ENCODE measurements at places on chromosomes 3 and 15.

DNA sequence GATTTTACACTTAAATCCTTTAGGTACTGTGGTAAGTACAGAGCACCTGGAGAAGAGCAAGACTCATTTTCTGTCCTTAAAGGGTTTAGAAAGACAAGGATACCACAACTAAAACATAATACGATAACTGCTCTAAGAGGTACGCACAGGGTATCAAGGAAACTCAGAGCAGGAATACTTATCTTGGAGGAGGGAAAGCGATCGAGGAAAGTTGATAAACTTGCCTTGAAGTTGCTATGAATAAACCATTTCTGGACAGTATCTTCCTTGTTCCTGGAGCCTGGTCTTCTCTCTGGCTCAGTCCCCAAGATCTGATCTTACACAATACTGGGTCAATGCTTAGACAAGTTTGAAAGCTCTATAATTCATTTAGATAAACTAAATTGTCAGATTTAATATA lies 17.6 kb upstream of the GATM start:
- DNase-seq: no peak

DNA sequence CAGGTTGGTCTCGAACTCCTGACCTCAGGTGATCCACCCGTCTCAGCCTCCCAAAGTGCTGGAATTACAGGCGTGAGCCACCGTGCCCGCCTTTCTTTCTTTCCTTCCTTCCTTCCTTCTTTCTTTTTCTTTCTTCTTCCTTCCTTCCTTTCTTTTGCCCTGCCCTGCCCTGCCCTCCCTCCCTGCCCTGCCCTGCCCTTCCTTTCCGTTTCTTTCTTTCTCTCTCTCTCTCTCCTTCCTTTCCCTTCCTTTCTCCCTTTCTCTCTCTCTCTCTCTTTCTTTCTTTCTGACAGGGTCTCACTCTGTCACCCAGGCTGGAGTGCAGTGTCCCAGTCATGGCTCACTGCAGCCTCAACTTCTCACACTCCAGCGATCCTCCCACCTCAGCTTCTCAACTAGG lies 74.6 kb downstream of the UMPS start:
- DNase-seq: no peak

GRCh38 chr3:47469616-47470015 lies 6.1 kb downstream of the SCAP start:
- no peak for DNase-seq

- no peak for DNase-seq
Observed at GRCh38 chr3:153552887-153553604, 391.0 kb downstream of the RAP2B start.

DNA sequence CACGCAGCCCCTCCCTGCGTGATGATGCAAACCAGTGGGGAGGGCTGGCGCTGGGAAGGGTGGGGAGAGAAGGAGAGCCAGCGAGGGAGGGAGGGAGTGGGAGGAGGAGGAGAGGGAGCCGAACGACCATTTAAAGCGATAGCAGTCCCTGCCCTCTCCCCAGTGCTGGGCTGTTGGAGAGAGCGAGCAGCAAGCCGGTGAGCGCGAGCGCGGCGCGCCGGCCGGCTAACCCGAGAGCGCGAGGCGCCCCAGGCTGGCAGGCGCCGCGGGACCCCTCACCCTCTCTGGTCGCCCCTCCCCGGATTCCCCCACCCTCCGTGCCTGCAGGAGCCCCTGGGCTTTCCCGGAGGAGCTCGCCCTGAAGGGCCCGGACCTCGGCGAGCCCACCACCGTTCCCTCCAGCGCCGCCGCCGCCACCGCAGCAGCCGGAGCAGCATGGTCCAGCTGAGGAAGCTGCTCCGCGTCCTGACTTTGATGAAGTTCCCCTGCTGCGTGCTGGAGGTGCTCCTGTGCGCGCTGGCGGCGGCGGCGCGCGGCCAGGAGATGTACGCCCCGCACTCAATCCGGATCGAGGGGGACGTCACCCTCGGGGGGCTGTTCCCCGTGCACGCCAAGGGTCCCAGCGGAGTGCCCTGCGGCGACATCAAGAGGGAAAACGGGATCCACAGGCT lies at the start of gene GRM7:
Gene GRM7, plus strand, starts transcription at position 162 of the 671 bp plus-strand sequence.
- DNase-seq: no peak

GRCh38 chr3:4977001-4977852 lies 2.0 kb upstream of the BHLHE40 start:
- DNase-seq: peak; percentile 91

DNA sequence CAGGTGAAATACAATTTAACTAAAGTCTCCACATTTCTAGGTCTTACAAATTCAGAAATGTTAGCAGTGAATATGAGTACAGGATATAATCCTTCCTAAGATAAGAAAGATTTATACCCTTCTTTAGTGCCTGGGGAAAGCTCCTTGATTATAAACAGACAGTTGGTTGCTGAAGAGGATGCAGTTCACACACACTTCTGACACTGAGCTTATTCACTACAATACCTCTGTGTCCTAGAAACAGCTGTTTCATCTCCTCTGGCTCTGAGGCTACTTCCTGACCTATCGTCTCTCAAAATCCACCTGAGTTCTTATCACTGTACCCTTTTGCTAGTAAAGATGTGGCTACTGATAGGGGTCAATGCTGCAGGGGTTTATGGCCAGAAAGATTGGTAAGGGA lies 57.1 kb downstream of the TP63 start:
- DNase-seq: no peak

DNA sequence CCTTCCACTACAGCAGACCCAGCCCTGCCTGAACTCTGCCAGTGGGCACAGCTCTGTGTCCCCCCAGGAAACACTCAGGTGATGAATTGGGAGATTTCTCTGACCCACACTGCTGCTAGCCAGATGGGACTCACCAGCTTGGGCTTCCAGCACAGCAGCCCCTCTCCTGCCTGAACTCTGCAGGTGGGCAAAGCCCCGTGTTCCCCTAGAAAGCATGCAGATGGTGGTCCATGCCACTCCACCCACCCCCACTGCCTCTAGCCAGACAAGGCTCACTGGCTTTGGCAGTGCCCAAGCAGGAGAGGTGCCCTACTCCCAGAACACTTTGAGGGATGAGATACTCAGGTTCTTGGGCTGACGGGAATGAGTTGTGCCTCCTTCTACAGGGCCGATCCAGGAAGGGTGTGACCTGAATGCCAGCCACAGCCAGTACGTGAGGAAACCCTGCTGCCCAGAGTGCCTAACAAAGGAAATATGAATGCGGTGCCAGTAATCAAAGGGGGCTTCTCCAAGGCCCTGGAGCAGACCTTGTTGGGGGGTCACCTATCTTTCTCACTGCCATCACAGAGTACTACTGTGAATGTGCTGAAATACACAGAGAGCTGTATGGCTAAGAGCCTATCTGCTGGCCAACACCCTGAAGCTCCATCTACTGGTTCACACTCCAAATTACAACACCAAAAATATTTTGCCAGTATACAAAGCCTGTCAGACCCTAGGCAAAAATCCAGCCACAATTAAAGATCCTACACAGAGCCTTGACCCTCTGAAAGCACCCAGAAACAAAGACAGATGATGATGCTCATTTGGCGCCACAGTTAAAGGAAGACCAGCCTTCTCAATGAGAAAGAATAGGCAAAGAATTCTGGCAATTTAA lies 61.9 kb downstream of the BTLA start:
- DNase-seq: peak; percentile 21

DNA sequence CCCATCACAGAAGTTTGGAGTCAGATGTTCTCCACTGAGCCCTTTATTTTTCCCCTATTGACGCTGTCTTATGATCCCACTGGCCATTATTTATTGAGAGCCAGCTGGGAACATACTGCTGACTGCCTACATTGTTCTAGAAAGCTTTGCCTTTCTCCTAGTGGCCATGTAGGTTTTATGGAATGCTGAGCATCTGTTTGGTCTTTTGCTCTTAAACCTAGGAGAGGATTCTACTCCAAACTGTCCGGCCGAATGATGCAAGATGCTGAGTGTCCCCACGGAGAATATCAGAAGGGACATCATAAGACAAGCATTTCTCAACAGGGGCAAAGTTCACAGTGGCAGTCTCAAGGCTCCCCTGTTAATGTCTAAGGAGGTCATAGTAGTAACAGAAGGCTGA lies 171.4 kb downstream of the ARRDC4 start:
- DNase-seq: no peak

DNA sequence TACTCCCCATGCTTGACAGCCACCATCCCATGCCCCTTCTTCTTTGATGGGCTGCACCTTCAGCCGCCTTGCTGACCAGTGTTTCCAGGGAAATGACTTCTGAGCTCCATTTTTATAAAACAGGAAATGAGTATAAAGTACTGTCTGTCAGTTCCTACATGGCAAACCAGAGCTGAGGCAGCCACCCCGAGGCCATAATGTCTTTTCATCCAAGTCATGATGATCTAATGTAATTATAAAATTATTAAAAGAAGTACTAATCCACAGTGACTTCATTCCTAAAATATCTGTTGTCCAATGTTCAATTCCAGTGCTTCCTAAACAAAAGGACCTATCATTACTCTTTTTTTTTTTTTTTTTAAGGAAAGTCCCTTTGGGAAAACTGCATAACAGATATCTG lies 75.2 kb upstream of the HERC1 start:
- no peak for DNase-seq

- DNase-seq: no peak
Observed at GRCh38 chr3:12938258-12938711, 96.9 kb upstream of the RPL32 start.

DNA sequence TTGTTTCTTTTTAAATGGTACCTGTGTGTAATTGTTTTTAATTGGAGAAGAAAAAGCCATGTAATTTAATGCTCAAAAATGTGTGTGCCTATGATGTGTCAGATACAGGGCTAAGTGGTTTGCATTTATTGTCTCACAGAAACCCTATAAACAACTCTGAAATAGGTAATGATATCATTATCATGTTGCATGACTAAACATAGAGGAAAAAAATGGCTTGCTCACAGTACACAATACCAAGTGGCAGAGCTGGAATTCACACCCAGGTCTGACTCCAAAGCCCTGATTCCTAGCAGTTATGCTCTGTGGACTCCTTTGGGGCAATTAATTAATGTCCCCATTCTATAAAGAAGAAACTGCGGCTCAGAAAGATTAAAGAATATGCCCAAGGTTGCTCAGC lies 237.4 kb upstream of the TRIM42 start:
- no peak for DNase-seq

DNA sequence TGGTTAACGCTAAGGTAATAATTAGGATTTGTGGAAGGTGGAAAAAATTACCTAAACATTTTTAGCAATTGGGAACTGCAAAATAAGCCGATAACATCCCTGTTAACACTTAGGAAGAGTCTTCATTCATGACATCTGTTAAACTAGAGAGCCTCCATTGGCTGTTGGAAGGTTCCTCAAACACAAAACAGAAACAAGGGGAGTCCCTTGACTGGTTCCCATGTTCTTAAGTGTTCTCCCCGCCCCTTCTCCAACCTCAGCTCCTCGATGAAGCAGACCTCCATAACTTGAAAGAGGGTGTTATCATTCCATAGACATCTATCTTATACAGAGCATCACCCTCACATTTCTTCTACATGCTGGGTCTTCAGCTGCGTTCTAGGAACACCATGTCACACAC lies 2.5 kb downstream of the SLC22A13 start:
- no peak for DNase-seq

DNA sequence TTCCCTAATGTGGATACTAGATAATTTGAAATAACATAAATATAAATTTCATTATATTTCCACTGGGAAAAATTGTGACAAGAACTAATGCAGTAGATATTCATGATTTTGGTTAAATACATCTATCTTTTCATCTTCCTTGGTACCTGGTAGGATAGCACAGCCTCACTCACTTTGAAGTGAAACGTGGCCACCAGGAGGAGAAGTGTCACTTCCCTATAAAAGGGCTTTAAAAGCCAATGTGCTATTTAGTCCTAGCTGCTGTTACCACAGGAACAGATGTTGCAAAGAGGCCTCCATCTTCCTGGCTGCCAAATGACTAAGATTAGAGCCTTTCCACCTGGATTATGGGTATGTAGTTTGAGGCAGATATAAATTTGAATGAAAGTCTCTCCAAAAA lies 140.0 kb downstream of the PLOD2 start:
- DNase-seq: no peak

DNA sequence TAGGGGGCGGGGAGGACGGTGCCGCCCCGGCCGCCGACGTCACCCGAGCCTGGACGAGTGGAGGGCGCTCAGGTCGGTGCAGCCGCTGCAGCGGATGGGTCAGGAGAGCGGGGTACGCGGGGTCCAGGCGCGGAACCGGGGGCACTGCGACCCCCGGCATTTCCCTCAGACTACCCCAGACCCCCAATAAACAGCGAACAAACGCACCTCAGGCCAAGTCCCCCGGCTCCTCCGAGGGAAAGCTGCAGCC lies 78.9 kb downstream of the IQSEC1 start:
- no peak for DNase-seq

GRCh38 chr3:9715764-9716437 lies 12.3 kb downstream of the CPNE9 start:
- DNase-seq: peak; percentile 71

DNA sequence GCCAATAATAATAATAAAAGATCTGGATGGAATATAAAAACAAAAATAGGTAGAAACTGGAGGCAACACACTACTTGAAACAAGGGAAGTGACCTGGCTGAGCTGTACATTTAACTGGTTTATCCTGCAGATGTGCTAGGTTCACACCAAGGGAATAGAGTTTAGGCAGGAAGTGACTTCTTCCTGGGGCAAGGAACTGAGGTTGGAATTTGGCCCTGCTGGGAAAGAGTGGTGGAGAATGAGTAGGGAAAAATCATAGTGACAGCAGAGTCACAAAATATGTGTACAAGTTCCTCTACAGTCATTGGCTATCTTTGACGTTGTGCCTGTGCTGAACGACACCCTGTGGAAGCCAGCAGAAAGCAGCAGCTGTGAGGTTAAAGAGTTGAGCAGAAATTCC lies 44.1 kb downstream of the ARHGAP11B start:
- DNase-seq: no peak

DNA sequence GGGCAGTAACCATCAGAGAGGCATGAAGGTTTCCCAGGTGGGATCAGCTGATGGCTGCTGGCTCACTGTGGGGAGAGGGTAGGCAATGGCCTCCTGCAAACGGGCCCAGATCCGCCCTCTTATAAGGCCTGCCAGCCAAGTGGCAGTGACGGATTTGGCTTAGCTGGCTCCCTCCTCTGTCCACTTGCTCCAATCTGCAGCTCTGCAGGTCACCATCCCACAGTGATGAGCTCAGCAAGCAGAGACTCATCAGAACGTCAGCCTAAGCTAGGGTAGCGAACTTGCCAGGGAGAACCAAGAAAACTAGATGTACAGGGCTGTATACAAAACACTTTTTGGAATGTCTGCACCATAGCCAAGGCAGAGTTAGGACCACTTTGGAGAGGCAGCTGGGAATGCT lies 62.8 kb upstream of the DCLK3 start:
- no peak for DNase-seq

- DNase-seq: no peak
Observed at GRCh38 chr15:66569461-66570137, 3.8 kb upstream of the LCTL start.

DNA sequence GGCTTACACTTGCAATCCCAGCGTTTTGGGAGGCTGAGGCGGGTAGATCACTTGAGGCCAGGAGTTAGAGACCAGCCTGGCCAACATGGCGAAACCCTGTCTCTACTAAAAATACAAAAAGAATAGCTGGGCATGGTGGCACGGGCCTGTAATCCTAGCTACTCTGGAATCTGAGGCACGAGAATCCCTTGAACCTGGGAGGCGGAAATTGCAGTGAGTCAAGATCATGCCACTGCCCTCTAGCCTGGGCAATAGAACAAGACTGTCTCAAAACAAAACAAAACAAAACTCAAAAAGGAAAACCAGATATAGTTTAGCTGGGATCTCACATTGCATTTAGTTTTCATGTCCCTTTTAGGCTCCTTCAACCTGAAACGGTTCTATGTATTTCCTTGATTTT lies 2.9 kb upstream of the USP50 start:
- DNase-seq: no peak

GRCh38 chr15:41772720-41773331 lies 1.5 kb upstream of the MAPKBP1 start:
- peak; percentile 71 for DNase-seq

GRCh38 chr15:82890338-82890994 lies 62.1 kb downstream of the HOMER2 start:
- no peak for DNase-seq
